ENCODE measurements at places on chromosomes 6 and 20.

GRCh38 chr6:38180586-38180985, 361.1 kb downstream of the ZFAND3 start:
- no peak for DNase-seq

DNA sequence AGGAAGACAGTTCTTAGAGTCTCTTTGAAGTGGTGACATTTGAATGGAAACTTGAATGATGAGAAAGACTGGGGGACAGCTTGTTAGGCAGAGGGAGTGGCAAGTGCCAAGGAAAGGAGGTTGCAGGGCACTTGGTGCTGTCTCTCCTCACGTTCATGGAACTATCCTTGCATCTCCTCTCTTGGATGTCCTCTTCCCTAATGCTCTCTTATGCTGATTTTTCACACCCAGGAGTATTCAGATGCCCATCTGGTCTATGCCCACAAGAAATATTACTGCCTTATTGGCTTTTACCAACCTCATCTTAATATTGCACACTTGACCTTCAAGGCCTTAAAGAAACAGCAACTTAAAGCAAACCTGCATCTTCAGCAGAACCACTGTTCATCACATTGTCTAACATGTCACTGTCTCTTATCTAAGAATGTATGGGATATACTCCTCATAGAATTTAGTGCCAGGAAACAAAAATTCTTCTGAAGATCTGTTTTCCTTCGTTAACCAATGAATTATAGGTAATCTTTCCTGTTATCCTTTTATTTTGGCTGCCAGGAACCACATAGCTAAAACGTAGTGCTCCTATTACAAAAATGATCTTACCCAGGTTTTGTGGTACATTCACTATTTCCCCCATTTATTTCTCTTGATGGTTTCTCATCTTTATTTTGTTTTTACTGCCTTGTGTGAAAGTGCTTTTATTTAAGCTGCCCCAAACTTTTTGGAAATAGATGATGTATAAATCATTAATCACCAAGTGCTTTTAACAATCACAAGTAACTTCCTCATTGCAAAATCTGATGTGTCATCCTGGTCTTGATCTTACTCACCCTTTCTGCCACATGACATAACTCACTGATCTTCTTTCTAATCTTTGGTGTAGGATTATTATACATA, 12.8 kb downstream of the RGS17 start:
- peak; percentile 4 for DNase-seq

DNA sequence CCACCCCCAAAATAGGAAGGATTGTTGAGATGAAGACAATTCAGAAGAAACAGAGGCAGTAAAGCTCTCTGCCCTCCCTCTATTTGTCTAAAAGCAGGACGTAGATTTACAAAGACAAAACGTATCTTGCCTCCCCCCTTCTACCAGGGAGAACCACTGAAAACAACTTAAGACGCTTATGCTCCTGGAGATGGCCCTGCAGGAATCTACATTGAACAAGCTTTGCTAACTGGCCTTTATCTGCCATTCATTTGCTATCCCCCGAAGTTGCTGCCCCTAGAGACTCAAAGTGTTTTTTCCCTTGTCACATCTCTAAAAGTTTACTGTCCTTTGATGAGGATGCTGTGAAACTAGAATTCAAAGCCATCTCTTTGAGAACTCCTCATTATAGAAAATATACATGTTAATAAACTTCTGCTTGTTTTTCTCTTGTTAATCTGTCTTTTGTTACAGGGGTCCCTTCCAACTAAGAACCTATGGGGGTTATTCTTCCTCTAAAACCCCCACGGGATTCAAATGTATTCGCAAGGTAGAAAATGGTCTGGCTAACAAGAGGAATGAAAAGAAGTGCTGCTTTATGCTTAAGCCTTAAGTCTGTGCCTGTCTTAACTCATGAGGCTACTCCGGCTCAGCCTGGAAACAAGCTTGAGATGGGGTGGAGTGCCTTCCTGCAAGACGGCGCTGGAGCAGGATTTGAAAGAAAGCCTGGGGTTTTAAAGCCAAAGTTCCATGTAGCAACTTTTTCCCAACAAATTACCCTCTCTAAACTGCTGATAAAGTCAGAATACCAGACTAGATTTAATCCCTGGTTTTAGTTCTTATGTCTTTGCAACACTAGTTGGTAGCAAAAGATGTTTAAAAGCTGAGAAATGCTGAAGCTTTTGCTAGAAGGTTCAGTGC, 88.0 kb downstream of the CLIC5 start:
- DNase-seq = no peak

DNA sequence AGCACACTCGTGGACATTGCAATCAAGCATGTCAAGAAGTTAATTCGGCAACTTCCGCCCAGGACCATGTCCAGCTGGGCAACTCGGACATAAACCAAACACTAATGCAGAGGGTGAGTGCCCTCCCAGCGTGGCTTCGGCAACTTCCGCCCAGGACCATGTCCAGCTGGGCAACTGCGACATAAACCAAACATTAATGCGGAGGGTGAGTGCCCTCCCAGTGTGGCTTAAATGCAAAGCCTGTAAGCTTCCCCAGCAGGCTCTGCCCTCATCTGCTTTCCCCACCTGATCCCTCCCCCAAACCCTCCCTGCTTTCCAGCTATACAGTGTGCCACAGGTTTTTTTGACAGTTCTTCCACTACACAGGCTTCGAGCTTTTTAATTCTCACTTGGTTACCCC, 143.4 kb downstream of the PXDC1 start:
- no peak for DNase-seq

DNA sequence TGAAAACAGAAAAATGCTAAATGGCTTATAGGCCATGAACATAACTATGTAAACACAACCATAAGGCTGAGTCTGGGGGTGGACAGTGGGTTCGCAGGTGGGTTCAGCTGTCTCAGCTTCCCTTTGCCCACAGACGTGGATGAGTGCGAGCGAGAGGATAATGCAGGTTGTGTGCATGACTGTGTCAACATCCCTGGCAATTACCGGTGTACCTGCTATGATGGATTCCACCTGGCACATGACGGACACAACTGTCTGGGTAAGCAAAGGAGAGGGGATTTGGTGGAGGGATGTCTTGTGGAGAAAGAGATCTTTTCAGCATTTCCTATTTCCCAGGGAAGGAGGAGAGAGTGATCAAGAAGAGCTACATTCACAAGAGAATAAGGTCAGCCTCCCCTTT, 14.7 kb downstream of the SCUBE3 start:
- no peak for DNase-seq

DNA sequence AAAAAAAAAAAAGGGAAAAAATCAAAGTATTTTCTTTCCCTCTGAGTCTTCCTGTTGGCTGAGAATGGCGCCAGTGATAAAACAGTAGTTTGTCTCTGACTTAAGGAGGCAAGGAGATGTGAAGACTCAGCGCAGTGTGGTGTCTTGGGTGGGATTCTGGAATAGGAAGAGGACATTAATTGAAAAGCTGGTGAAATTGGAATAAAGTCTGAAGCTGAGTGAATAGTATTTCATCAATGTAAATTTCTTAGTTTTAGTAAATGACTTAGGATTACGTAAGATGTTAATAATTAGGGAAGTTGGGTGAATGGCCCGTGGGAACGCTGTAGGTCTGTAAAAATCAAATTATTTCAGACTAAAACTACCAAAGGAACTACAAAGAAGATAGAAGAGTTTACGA, 122.8 kb upstream of the ZNF217 start:
- no peak for DNase-seq

GRCh38 chr6:98838032-98838431, 3.7 kb downstream of the POU3F2 start:
- no peak for DNase-seq

- DNase-seq = no peak
These were observed 78.2 kb upstream of the NXT1 start for GRCh38 chr20:23272176-23273029.

- DNase-seq = no peak
These were observed 31.8 kb upstream of the NT5E start for GRCh38 chr6:85418059-85418458.

GRCh38 chr20:57225197-57225733, 41.2 kb downstream of the BMP7 start:
- DNase-seq = no peak

GRCh38 chr6:132964868-132965382, 150.6 kb downstream of the RPS12 start:
- no peak for DNase-seq

GRCh38 chr6:122789182-122790027, at the start of gene SMPDL3A:
TSS of gene SMPDL3A (plus strand) at chr6:122789258. CDS start at chr6:122789347, 89 bp downstream.
- DNase-seq = no peak

GRCh38 chr6:107140581-107140980, 25.3 kb upstream of the BEND3 start:
- DNase-seq = no peak

GRCh38 chr20:34318609-34319443, 15.7 kb upstream of the AHCY start:
- DNase-seq = no peak

- no peak for DNase-seq
These were observed 223.8 kb downstream of the NRN1 start for GRCh38 chr6:5782783-5783547.

DNA sequence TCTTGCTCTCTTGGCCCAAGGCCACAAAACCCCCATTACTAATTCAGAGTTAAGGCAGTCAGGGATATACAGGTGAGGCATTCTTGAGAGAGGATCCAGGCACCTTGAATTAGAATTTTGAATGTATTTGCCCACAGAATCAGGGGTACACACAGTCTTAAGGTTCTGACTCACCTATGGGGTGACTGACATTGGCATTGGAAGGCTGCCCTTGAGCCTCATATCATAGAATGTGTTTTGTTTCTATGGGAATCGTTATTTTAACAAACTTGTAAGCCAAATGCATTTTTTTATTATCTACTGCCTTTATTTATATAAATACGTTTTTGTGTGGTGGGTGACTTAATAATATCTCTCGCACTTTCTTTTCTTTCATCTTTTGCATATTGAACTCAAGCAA, 218.6 kb upstream of the CITED2 start:
- DNase-seq = no peak

GRCh38 chr20:540391-541201, 3.0 kb downstream of the CSNK2A1 start:
- no peak for DNase-seq

All from GM12864 (cell line).